ENCODE measurements at places on chromosomes 1 and 21.

GRCh38 chr1:5427026-5427613, 565.1 kb downstream of the NPHP4 start:
- no peak for DNase-seq

- DNase-seq = no peak
Measured at GRCh38 chr1:230772457-230773395, 25.5 kb downstream of the CAPN9 start.

DNA sequence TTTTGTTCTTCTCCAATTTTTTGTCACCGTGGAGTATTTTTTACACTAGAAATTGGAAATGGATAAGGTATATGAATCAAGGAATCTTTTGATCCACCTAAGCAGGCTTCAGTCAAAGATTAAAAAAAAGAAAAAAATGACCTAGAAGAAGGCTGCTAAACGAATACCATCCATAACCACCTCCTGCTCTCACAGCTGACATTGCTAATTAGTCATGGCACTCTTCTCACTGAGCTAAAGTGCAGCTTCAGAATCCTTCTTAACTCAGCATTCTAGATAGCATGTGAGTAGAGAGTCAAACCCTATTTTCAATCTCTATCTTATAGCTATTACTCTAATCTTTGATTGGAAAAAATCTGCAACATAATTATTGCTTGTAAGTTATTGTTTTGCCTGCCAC, 40.2 kb upstream of the ST6GALNAC5 start:
- DNase-seq = no peak

GRCh38 chr1:21262293-21263051, 27.8 kb downstream of the ECE1 start:
- no peak for DNase-seq

DNA sequence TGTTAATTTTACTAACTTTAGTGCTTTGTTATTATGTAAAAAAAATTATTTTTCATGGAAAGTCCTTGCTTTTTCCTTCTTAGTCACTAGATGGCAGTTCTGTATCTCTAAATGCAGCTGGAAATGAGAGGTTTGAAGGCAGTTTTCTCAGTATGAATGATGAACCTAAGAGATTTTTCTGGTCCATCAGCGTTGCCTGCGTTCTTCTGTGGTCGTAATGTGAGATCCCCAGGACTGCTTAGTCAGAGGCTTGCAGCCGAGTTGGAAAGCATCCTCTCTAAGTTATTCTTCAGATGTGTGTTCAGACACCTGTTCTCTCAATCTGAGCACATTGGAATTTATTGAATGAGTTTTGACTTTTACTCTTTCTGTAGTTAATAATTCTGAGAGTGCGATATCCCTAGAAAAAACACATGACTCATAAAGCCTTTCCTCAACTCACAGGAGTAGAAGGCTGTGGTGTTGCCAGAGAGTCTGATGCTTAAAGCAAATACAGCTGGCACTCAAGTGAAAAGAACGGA, 99.3 kb downstream of the FMN2 start:
- no peak for DNase-seq

DNA sequence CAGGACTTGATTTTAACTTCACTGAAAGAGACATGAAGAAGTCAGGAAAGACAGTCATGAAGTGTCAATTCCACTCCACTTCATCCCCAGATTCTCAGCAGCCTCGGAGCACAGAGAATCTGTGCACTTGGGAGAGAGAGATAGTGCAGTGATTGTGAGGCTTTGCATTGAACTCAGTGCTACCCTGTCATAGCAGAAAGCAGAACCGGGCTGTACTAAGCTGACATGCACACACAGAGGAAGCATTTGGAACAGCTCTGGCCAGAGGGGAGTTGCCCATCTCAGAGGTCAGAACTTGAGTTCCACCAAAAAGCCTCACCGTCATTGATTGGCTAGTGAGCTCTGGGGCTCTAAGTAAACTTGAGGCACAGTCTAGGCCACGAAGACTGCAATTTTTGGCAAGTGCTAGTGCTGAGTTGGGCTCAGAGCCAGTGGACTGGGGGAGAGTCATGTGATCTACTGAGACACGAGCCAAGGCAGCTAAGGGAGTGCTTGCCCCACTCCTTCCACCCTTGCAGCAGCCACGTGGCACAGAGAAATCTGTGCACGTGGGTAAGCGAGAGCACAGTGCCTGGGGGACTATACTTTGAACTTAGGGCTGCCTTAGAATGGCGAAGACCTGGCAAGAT, 810.2 kb upstream of the ADAMTS5 start:
- DNase-seq = no peak

DNA sequence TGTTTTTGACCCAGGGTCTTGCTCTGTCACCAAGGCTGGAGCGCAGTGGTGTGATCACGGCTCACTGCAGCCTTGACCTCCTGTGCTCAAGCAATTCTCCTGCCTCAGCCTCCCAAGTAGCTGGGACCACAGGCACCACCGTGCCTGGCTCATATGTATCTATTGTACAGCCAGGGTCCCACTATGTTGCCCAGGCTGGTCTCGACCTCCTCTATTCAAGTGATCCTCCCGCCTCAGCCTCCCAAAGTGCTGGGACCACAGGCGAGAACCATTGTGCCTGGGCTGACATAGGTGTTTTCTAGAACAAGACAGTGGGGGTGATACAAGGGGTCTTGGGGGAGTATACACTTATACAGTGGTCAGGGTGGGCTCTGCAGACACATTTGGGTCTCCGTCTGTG, 17.5 kb downstream of the FTCD start:
- DNase-seq = no peak

DNA sequence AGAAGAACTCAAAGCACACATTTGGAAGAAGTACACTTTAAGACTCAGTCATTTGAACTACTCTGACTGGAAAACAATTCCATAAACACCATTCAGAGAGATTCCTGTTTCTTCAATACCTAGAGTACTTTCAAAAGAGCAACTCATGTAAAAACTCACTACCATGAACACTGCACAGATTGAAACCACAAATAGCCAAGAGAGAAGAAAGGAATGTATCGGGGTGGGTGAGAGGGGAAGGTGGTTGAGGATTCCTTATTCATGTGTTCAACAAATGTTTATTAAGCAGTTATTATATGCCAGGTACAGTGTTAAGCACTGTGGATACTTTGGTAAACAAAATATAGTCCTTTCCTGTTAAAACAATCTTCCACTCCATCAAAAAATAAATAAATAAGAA, 64.7 kb downstream of the NRIP1 start:
- no peak for DNase-seq

DNA sequence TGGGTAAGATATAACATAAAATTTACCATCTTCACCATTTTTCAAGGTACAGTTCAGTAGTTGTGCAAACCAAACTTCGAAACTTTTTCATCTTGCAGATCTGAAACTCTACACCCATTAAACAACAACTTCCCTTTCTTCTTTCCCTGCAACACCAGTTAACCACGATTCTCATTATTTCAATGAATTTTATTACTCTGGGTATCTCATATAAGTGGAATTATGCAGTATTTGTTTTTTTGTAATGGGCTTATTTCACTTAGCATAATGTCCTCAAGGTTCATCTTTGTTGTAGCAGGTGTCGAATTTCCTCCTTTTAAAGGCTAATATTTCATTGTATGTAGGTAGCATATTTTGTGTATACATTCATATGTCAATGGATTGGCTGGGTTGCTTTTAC, 146.1 kb downstream of the SPATA46 start:
- DNase-seq = no peak

DNA sequence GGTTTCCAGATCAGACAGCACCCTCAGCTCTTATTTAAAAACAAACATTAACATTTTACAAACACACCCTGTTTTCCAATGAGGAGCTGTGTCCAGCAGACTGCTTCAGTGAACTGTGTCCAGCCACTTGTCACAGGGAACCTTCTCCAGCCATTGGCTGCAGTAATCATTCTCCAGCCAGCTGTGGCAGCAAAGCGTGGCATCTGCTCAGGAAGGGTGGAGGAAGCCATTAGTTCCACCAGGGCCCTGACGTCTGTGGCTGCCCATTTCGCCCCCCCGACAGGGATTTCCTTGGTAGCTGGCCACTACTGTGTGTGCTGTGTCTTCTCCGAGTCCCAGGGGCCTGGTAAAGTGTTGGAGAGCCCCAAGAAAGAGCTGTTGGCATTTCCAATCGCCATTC, 62.9 kb upstream of the SELENON start:
- no peak for DNase-seq

GRCh38 chr1:71047635-71048607, at the start of gene PTGER3:
PTGER3 (minus strand) TSS chr1:71047816; CDS start chr1:71047577, 239 bp downstream.
- DNase-seq = peak; percentile 57

GRCh38 chr1:164601399-164602100, 42.6 kb downstream of the PBX1 start:
- no peak for DNase-seq

DNA sequence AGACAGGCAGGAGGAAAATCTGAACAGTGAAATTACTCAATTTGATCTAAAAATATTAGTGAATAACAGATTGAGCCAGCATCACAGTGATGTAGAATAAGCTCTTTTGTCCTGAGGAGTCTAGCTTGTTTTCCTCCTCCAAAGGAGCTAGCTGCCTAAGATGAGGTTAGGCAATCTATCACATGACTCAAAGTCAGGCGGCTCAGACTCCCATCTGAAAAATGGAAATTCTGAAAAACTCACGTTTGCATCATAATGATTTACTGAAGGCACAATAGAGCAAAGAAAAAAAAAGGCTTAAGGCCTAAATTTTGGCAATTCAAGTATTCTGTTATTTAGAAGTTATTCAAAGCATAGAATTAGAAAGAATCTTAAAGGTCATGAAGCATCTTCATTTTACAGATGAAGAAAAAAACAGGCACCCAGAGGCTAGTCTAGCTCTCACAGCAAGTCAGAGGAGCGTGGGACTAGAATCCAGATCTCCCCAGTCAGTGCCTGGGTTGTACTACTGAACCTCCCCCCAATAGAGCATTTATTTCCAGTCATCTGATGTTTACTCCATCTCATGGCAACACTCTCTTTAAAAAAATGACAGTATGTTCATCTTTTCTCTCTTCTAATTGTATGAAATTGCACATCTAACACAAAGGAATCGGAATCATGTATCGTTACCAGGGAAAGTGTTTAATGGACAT, 62.5 kb upstream of the ATF3 start:
- no peak for DNase-seq

DNA sequence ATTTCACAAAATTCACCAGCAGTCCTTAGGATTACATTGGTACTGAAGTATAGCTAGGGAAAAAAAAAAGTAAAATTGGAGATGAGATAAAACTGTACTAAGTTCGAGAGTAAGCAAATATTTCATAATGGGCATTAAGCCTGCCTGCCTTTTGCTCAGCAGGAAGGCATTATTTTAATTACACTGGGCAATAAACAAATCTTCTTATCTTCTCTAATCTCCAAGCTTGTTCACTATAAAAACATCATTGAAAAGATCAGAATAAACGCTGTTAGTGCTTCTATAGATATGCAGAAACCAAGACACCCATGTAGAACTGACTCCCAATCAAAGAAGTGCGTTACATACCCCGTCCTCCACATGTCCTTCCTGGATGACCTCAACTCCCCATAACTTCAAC, 174.2 kb upstream of the CHODL start:
- no peak for DNase-seq

GRCh38 chr1:36643371-36644270, 160.9 kb upstream of the CSF3R start:
- no peak for DNase-seq

- DNase-seq = no peak
Measured at GRCh38 chr1:162206749-162207635, 137.5 kb downstream of the NOS1AP start.

DNA sequence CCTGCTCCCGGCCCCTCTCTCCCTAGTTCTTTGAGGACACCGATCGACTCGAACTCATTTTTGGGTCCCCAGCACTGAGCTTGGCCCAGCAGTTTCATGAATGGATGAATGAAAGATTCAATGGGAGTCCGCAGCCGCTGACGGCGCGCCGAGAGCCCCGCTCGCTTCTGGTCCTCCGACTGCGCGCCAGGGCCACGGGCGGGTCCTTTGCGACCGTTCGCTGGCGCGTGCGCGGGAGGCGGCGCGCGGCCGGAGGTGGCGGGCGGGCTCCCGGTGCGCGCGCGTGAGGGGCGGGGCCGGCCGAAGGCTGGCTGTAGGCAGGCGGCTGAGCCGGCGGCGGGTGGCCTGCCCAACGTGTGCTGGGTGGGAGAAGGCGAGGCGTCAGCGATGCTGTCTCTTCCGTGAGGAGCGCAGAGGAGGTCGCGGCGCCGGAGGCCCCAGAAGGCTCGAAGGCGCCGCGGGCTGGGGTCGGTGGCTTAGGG, at the start of gene MAST2:
Gene MAST2, plus strand, starts transcription at position 314 of the 482 bp plus-strand sequence. CDS start 284 bp downstream, outside the sequence.
- DNase-seq = peak; percentile 89

- peak; percentile 46 for DNase-seq
Measured at GRCh38 chr1:45299981-45300668, 26.6 kb upstream of the HPDL start.

GRCh38 chr1:199399996-199400724, 627.4 kb upstream of the NR5A2 start:
- DNase-seq = no peak

GRCh38 chr1:18681423-18681835, 50.8 kb downstream of the PAX7 start:
- DNase-seq = no peak

GRCh38 chr1:112770724-112771123, 55.6 kb upstream of the PPM1J start:
- no peak for DNase-seq

DNA sequence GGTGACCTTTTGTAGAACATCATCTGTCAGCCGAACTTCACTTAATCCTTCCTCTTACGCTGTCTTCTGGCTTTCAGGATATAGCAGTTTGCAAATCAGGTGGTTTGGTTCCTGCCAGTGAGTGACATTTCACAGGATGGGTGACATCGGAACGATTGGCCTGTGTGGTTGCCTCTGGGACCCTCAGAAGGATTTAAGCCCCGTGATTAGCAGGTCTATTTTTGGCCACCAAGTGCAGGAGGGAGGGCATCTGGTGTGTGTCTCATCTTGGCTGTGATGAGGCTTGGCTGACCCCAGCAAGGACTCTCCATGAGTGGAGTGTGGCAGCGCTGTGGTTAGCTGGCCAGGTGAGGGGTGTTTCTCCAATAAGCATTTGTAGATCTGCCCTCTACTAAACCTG, 407.6 kb upstream of the VAMP3 start:
- DNase-seq = no peak

GRCh38 chr1:223754681-223755431, 42.5 kb downstream of the CAPN2 start:
- no peak for DNase-seq

DNA sequence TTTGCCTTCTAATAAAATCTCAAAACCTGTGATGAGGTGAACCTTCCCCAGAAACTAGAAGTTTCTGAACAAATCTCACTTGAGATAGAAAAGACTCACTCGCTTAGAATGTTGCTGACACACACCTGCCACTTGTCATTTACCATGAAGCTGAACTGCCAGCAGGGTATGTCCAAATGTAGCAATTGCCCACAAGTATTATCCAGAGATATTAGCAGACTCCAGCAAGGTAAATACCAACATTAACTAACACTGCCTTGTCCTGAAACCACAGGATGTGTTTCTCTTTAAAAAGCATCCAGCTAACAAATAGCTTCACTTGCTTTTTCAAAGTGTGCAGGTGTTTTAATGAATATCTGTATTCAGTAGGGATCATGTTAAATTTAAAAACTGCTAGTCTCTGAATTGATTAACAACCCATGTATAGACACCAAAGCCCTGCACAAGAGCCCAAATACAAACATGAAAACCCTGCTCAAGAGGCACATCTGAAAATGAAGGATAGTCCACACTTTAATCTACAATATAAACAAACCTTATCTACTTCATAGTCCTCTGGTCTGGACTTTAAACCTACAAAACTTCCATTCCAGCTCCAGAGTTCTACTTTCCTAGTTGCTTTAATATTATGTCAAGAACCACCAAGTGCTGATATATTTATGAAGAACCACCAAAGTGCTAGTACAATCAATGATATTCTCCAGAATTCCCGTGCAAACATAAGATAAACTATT, 19.3 kb downstream of the KRTAP8-1 start:
- DNase-seq = no peak

- no peak for DNase-seq
Measured at GRCh38 chr1:41623736-41624135, 139.3 kb upstream of the EDN2 start.
